ENCODE measurements at places on chromosomes 5 and 9.

DNA sequence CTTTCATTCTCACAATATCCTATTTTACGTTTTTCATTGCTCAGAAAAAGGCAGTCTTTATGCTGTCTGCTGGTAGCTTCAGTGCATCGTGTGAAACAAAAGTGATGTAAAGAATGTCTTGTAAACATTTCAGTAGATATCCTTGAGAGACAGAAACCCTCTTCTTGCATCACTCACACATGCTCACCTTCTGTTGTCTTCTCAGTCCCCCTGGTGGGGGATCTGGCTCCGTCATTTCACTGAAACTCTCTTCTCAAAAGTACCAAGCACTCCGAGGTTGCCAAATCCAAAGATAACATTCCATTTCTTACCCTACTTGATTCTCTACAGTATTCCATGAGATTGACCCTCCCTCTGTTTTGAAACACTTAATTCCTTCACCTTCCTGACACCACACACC, 46.1 kb upstream of the PCA3 start:
- no peak for DNase-seq

DNA sequence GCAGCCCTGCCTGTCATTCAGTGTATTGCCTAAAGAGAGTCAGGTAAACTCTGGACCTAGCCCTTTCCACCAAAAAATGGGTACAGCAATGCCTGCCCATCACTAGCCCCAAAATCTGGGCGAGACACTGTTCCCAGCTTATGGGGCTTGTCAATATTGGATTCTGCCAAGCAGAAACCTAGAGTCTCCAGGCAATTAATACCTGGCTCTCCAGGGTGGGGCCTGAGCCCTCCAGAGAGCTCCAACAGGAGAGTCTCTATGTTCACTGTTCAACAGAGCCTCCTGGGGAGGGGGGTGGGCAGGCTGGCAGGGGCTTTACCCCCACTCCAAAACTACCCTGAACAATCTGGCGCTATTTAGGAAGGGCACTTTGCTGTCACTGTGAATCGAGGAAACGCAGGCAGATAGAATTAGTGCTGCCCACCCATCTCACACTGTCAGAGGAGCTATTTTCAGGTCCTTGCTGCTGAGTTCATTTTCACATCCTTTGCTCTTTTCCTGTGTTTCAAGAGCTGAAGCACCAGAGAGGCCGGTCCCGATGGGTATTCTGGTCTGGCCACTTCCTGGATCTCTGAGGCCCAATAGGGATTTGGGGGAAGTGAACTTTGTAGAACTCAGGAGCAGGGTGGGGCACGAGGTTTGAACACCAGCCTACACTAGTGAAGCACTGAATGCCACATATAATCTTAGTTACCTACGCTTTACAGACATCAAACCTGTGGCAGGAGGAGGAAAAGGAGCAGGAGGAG, 121.8 kb downstream of the C5orf15 start:
- DNase-seq, result no peak

GRCh38 chr9:4836676-4837075, 43.9 kb downstream of the RCL1 start:
- no peak for DNase-seq

DNA sequence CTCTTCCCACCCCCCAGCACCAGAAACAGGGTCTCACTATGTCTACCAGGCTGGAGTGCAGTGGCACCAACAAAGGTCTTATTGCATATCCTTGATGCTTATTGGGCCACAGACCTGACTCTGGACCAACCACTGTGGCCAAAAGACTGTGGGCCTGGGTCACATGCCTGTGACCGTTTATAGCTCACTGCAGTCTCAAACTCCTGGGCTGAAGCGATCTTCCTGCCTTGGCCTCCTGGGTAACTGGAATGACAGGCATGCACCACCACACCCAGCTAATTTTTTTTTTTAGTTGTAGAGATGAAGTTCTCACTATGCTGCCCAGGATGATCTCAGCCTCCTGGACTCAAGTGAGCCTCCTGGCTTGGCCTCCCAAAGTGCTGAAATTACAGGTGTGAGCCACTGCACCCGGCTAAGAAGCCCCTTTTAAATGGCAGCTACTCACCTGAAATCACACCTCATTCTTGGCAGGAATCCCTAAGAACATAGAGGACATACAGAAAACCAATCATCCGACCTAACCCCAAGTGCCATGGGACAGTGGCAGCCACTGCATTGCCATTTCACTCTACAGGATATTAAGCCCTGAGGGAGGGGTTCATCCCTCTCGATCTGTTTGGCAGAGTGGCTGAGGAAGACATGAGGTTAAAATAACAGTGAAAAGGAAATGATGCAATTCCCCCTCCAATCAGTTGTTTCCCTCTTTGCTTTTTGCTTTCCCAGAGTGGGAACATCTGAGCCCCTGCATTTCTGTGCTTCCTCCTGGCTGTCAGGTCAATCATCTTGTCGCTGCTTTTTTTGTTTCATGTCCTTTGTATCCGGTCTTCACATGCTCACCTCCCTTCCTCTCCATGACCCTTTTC, 74.6 kb downstream of the LRRC70 start:
- no peak for DNase-seq

GRCh38 chr9:35801328-35802128, 10.1 kb downstream of the NPR2 start:
- DNase-seq, result no peak

DNA sequence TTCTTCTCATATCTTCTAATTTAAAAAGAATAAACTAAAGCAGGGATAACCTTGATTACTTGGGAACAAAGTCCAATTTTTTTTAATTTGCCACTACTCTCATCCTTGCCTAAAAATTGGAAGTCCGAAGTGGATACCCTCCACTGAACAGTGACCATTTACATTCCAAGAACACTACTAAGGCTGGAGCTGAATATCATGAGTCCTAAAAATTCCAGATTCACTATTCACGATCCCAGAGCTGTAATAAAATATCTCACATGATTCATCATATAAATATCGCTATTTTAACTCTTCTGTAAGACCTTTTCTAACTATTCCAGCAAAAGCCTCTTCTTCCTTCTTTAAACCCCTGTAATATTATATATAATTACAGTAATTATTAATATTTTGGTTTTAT, 57.4 kb downstream of the ATPSCKMT start:
- no peak for DNase-seq

- DNase-seq, result peak; percentile 21
These were observed 36.4 kb downstream of the GLT6D1 start for GRCh38 chr9:135602789-135603481.

DNA sequence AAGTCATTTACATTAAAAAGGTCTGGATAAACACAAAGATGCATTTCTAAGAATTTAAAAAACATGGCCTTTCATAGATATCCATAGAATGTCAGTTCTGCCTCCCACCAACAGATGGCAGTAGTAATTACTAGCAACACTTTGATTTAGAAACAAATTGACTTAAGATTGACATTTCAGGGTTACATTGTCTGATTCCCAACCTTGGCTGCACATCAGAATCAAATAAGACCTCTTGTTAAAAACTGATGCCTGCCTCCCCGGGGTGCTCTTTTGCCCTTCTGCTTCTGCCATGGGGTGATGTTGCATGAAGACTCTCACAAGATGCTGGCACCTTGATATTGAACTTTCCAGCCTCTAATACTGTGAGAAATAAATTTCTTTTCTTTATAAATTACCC, 146.2 kb upstream of the GPR151 start:
- DNase-seq, result peak; percentile 35

- DNase-seq, result no peak
These were observed 86.1 kb upstream of the ADAMTS2 start for GRCh38 chr5:179431221-179431824.

DNA sequence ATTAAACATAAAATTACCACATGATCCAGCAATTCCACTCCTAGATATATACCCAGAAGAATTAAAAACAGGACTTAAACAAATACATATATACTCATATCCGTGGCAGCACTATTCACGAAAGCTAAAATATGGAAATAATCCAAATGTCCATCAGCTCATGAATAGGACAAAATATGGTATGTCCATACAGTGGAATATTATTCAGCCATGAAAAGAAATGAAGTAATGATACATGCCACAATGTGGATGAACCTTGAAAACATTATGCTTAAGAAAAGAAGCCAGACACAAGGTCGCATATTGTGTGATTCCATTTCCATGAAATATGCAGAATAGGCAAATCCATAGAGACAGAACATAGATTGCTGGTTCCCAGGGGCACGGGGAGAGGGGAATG, 24.8 kb upstream of the AFAP1L1 start:
- DNase-seq, result no peak

DNA sequence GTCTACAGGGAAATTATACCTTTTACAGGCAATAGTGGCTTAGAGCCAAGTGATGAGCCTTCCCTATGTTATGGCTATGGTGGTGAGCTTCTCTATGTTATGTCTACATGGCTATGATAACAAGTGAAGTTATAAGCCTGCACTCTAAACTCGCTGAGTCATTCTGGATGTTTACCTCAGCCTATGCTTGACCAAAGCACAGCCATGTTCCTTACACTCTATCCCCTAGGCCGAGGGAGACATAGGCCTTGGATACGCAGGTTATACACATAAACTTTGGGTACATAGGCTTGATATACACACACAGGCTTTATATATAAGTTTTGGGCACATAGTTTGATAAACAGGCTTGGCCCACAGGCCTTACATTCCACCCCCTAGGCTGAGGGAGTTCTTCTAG, 13.8 kb downstream of the DMAC1 start:
- DNase-seq, result no peak

GRCh38 chr9:15239816-15240215, 67.2 kb downstream of the TTC39B start:
- no peak for DNase-seq

- DNase-seq, result no peak
These were observed 18.2 kb downstream of the RUSC2 start for GRCh38 chr9:35508069-35508468.

GRCh38 chr9:135978642-135979546, 17.7 kb upstream of the UBAC1 start:
- peak; percentile 77 for DNase-seq

- no peak for DNase-seq
These were observed 219.5 kb downstream of the PRR16 start for GRCh38 chr5:120683580-120683979.

- DNase-seq, result no peak
These were observed at the start of gene DIRAS2 for GRCh38 chr9:90642570-90643539. TSS of gene DIRAS2 (minus strand) at chr9:90642824. CDS start at chr9:90613827, 28,997 bp downstream.

- no peak for DNase-seq
These were observed 449.4 kb upstream of the CDH10 start for GRCh38 chr5:25094219-25094618.

- no peak for DNase-seq
These were observed 5.1 kb downstream of the LRRC14B start for GRCh38 chr5:196350-196749.

DNA sequence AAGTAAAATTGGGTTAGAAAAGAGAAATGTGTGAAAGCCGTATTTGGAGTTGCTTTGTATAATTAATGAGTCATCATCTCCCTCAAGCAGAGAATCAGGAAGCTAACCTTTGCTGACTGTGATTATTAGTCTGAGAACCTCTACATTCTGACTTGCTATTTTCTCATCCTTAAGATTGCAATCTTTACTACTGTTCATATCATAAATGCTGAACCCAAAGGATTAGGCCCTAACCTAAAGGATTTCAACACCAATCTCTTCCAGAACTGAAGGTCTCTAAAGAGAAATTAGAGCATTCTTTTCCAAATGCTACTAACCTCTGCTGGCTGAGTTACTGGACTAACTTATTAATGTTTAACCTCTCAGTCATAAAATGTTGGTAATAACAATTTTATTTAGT, 538.1 kb upstream of the MEF2C start:
- no peak for DNase-seq

DNA sequence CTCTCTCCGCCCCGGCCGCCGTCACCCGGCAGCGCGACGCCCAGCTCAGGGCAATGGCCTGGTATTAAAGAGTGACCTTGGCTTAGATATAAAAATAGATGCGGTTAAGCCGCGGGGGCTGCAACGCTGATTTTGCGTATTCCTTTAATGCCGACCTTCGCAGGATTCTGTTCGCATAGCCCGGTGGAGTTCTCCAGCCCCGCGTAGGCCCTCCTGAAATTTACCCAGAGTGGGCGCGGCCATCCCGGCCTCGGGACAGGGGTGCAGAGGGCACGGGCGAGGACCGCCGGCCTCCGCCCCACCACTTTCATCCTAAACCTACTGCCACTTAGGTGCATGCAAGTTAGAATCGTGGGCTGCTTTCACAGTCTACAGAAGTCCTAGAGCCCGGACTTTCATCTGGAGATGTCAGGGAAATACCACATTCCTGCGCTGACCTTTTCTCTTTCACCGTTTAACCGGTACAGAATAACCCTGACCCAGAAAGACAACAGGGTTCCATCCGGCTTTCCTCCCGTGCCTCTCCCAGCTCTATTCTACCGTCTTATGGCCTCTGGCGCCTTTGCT, 492 bp upstream of the FAM169A start:
- no peak for DNase-seq

DNA sequence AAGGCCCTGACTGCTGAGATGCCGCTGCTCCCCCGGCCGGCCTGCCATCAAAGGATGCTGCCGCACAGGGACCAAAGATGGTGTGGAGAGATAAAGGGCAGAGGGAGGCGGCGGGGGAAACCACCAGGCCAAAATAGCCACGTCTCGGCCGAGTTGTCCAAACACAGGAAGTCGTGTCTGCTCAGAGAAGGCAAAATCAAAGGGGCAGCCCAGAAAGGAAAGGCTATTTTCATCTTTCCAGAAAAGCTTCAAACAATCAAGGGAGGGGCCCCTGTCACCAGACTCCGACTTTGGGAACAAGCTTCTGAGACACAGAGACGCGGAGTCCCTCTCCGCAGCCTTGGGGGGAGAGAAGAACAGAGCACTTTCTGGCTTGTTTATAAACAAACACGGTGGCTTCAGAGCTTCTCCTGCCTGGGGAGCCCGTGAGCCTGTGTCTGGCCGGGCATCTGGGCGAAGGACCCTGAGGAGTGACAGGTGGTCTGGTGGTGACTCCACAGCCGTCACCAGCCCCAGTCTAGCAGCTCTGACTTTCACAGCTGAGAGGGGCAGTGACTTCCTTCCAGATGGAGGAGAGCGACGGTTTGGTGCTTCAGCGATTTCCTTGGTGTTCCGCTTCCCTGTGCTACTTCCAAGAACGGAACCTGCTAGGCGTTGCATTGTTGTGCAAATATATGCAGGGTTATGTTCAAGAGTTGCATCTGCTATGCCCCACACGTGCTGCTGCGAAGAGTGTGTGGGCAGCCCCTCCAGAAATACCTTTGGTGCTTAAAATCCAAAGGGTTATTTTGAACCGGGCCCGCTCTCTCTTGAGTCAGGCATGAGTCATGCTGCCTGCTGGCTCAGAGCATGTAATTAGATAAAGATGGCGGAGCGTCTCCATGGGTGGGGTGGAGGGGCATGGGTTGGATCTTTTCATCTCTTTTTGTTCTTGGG, 24.0 kb downstream of the ADAMTSL2 start:
- DNase-seq, result no peak
